ENCODE measurements at places on chromosomes 2 and 18. TPM values are rescaled to one million over a fixed set of nuclear protein-coding genes. Genes with fewer than 3 reads are reported as not detected.

- DNase-seq, result no peak
These were observed 60.6 kb downstream of the SLC4A3 start for GRCh38 chr2:219687882-219688559.

DNA sequence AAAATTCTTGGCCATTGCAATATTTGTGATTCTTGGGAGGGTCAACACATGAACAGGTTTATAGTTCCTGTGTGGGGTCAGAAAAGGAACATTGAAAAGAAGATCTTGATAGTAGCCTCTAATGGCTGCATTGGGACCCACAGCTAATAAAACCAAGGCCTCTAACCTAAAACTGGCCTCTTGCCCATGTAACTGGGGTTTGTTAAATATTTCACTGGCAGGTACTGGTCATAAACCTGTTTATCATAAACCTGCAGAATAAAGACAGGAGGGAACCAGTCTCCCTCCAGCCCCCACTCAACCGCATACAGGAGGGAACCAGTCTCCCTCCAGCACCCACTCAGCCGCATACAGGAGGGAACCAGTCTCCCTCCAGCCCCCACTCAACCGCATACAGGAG, 125.3 kb downstream of the PXDN start:
- DNase-seq, result no peak

DNA sequence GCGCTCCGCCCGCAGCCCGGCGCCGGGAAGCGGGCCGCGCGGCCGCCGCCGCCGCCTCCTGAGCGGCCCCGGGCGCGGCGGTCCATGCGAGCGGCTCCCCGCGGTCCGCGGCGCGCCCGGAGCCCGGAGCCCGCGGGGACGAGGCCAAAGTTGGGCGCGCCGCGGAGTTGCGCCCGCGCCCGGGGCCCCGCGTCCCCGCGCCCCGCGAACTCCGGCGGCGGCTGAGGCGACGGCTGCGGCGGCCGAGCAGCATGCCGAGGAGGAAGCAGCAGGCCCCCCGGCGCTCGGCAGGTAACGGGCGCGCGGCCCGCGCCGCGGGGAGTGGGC, 992 bp downstream of the TSHZ1 start:
- no peak for DNase-seq

The ADD2 gene
- 0.17 TPM for polyA plus RNA-seq

GRCh38 chr2:85234868-85235267, 92.9 kb downstream of the TGOLN2 start:
- DNase-seq, result no peak

The AGAP1 gene
- polyA plus RNA-seq, result 10.2 TPM

DNA sequence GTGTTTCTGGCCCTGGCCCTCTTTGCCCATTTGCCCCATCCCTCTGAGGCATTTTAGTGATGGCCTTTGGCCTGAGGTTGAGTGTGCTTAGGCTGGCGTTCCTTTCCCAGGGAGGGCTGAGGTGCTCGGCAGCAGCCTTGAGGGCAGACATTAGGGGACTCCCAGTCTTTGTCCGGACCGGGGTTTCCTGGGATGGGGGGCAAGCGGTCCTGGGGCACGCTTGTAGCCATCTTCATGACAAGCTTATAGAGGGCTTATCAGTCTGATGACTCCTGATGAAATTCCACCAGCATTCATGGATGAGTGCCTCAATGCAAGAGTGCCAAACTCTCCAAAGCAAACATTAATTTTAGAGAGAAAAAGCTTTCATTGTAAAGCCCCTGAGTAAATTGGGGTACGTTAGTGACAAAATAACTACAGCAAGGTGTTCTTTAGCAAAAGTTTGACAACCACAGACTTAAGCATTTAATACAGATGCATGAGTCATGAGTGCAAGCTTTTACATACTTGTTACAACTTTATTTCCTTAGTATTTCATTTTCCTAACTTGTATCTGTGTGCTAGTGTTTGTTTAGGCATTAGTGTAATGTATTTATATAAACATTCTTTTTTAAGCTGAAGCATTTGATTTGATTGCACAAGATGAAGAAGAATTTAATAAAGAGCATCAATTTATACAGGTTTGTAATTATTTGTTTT, 45.6 kb downstream of the CEP192 start:
- DNase-seq, result no peak

Measured in endothelial cell of umbilical vein (primary cell).